GM12864 (cell line): ENCODE measurements at places on chromosomes 7 and 10.

GRCh38 chr7:2379161-2379560, 24.2 kb upstream of the CHST12 start:
- DNase-seq: no peak

DNA sequence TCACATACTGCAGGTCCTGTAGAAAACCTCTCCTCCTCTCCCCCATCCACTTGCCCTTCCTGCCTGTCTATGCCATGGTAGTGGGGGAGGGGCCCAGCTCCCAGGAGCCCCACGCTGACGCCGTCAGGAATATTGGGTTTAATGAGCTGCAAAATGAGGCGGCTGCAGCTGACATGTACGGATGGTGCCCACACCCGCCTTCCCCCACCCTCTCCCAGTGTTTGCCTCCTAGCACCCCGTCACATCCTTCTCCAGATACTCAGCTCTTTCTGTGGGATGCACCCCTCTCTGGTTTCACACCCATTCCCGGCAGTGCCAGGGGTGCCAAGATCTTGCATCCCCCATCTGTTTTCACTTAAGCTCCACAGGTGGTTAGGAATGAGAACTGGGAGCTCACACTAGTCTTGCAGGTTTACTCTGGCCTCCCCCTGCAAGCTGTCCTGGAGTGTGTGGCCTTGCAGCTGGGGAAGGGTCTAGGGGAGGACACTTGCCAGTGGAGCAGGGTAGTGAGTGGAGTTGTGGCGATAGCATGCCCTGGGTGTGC, 26.1 kb downstream of the GBX1 start:
- DNase-seq: no peak

DNA sequence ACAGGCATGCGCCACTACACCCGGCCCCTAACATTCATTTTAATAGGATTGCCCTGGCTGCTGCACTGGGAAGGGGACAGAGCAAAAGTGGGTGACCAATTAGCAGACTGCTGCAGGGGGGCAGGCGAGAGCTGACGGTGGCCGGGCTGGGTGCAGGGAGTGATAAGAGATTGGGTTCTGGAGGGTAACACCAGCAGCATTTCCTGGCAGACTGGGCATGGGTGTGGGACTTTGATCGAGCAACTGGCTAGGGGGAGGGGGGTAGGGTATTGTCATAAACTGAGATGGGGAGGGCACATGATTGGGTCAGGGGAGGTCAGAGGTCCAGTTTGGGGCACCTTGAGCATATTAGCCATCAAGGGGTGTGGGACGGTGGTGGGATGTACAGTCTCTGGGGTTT, 20.2 kb upstream of the AMZ1 start:
- no peak for DNase-seq

DNA sequence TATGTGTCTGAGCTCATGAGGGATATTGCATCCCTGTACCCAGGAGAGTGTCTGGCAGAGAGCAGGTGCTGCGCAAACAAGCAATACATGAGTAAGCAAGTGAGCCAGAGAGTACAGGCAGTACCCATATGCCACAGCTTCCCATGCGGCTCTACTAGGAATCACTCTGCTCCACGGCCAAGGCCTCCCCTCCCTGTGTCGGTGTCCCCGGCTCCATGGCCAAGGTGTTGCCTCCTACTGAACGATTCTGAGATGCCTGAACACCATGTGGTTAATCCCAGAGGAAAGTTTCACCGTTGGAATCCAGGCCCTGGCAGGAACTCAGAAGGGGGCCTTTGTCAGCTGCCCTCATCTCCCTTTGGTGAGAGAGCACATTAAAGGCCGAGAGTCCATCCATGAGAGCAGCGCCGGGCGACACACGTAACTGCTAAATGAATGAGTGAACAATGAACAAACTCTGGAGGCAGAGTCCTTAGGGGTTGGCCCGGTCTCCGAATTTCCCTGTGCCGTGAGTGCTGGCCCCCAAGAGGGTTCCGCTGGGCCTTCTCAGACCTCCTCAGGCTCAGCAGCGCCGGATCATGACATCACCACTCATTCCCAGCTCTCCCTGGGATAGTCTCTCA, 136.0 kb upstream of the FAM20C start:
- no peak for DNase-seq

- peak; percentile 31 for DNase-seq
These were observed 754.2 kb downstream of the GRID1 start for GRCh38 chr10:85612378-85612775.

GRCh38 chr7:120856621-120857352, 1.2 kb downstream of the TSPAN12 start:
- DNase-seq: peak; percentile 65

GRCh38 chr7:37604078-37604477, 79.5 kb upstream of the GPR141 start:
- DNase-seq: no peak

DNA sequence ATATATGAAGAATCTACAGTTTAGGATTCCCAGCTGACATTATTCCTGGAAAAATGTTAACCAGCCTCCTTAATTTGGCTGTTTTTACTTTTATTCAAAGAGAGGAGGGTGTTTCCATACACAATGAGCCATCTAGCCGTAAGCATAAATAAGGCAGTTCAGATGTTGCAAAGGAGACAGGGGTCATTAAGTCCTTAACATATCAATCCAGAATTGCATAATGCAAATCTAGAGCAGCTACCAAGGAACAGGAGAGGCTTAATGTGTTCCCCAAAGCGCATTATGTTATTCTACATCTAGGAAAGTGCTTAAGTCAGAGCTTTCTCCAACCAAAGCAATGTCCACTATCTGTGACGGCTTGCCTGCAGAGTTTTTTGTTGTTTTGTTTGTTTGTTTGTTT, 32.4 kb upstream of the TCF7L2 start:
- no peak for DNase-seq

DNA sequence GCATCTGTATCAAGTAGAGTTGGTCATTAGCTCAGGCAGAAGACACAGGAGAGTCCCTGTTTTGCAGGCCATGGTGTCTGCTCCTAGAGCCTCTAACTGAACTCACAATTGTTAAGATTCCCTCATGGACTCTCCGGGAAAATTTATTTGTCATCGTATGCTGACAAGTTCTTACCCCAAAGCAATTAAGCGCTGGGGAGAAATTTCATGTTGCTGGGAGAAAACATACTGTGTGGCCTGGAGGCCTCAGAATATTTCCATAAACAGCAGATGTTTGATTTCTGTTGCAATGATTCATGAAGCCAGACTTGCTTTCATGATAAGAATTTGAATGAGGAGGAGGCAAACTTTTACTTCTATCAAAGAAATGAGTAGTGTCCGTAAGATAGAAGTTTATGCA, 583.2 kb downstream of the GATA3 start:
- no peak for DNase-seq

- no peak for DNase-seq
These were observed 176.2 kb downstream of the PTEN start for GRCh38 chr10:88039496-88040200.

- no peak for DNase-seq
These were observed 384.8 kb downstream of the DNAJB6 start for GRCh38 chr7:157721468-157722136.

DNA sequence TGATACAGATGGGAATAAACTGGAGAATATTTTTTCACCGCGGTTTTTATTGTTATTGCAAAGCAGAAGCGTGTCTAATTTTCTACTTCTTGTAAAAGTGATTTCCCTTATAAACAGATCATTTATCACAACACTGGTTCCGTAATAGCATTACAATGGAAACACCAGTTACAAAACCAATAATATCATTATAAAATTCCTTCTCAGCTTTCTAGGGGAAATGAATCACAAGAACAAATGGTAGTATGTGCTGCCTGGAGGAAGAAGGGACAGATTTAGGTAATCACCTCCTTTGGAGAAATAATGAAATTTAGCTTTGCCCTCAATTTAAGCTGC, 2.4 kb upstream of the CCDC6 start:
- DNase-seq: no peak

DNA sequence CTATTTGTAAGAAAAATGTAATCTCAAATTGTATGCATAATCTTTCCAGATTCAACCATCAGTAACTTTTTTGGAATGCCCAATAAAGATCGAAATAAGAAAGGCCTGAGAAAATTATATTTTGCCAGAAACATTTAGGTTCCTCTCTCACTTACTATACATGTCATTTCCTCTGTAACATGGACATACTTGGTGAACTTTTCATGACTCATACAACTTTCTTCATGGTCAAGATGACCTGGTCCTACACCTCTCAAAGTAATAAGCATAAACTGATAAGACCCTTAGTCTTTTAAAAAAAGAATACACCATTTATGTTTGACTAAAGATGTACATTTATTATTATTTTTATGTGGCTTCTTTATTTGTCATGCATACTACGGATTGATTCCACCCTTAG, 125.3 kb downstream of the REEP3 start:
- no peak for DNase-seq

GRCh38 chr7:110253093-110253492, 837.8 kb upstream of the LRRN3 start:
- DNase-seq: no peak

DNA sequence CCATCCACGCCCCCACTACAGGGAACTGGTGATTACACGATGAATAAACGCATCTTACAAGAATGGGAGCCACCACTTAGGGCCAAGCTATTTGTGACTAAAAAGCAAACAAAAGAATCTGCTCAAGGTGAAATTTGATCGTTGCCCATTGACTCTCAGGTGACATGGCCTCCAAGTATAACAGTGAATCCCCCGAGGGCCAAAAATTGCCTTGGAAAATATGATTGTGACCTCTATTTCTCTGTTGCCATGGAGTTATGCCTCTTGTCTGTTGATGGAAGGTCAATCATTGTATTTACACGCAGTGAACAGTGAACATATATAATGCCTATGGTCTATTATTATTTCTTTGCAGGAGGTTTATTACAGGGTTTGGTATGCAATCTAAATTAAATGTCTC, 282.3 kb downstream of the KLF6 start:
- DNase-seq: no peak

- no peak for DNase-seq
These were observed 69.7 kb upstream of the EXOC4 start for GRCh38 chr7:133183042-133183794.

DNA sequence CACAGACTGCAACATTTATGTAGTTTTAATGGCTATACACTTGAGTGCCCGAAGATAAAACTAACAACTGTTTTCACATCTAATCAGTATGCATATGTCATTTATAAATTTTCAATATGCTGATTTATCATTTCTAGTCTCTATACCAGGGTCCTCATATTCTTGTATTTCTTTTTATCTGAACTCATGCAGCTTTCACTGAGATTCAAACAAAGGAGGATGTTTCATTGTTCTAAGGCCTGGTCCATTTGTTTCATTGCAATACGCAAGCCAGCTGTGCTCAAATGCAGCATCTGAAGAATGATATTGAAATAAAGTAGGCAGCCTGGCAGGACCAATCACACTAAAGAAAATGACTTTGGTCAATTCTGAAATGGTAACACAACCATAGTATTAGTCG, 31.7 kb downstream of the MAGI2 start:
- no peak for DNase-seq

GRCh38 chr10:101223274-101224059, 5.8 kb downstream of the LBX1 start:
- no peak for DNase-seq

- no peak for DNase-seq
These were observed 60.6 kb upstream of the AKR1E2 start for GRCh38 chr10:4765428-4765827.

DNA sequence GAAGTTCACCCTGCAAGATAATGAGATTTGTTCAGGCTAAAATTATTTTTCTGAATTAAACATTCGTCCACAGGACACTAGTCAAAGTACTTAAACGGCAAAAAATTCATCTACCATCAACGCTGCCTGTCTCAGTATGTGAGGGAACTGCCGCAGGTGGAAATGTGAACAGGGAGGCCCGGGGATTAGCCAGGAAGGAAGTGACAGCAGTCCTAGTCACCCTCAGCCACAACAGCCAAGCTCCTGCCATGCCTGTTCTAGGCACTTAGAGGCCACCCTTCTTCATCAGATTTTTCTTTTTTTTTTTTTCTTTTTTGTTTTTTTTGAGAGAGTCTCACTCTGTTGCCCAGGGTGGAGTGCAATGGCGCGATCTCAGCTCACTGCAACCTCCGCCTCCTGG, 9.4 kb downstream of the NUDT5 start:
- DNase-seq: no peak

DNA sequence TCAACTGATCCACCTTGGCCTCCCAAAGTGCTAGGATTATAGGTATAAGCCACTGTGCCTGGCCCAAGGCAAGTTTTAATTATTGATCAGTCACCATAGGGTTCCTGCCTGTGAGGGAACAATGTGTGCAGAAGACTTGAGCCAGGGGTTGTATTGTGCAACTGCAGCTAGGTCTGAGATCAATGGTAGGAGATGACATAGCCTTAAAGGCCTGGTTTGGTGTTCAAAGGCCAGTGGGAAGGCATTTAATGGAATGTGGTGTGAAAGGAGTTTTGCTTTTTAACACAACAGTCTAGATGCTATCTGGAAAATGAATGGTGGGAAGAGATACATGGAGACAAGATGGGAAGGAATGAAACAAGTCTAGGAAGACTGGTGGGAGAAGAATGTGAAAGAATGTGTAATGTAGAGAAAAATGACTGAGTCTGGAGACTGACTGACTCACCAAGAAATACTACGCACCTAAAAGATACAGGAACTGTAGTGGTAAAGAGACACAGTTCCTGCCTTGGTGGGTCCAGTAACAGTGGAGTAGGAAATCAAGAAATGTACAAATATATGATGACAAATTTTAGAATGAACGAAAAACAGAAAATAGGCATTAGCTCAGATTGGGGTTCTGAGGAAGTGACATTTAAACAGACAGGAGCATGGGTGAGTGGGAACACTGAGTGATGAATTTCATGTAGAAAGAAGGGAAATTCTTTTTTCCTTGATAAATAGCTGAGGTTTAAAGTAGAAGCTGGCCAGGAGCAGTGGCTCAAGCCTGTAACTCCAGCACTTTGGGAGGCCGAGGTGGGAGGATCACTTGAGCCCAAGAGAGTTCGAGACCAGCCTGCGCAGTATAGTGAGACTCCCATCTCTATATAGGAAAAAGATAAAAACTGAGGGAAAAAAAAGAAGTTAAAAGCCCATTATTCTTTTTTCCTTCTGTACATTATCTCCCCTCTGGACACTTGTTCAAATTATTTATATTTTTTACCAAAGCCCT, 9.4 kb downstream of the HNRNPF start:
- DNase-seq: no peak

- DNase-seq: no peak
These were observed 42.2 kb upstream of the BMPER start for GRCh38 chr7:33862946-33863814.

DNA sequence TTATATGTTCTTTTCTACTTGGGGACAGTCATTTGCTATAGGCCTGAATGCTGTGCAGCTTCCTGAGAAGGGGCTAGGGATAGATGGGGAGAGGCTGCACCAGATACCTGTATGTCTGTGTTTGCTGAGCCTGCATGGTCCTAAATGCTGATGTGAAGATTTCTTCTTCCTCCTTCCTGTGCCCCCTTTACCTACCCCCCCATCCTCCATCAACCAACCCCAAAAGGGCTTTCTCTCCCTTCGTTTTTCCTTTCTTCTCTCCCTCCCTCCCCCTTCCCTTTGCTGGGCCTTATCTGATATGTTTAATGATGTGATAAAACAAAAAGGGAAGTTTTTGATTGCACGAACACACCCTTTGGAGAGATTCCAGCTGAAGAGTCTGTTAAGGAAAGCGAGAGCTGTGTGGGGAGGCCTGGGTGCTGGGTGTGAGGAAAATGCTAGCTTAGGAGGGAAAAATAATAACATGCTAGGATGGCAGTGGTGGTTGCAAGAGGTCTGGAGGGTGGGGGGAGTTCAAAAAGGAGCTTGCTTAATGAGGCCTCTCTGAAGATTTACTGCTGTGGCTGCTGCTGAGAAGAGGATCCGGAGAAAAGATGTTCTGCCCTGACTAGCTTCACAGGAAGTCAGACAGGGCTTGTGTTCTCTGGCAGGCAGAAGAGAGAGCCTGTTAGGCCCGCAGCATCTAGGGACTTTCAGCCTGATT, 101.8 kb downstream of the SAMD9 start:
- no peak for DNase-seq

GRCh38 chr10:2986391-2986801, 81.0 kb upstream of the PFKP start:
- no peak for DNase-seq
